ENCODE measurements at places on chromosomes 6 and 20. TPM values are rescaled to one million over a fixed set of nuclear protein-coding genes. Genes with fewer than 3 reads are reported as not detected.

Gene DEFB126
- total RNA-seq: not detected

Gene FRK
- 0.43 TPM for total RNA-seq

Gene TOMM34
- 15.1 TPM for total RNA-seq

Gene SLCO4A1
- 3.0 TPM for total RNA-seq

Gene NHSL1
- 4.7 TPM for total RNA-seq

Gene MUC22
- total RNA-seq: not detected

Gene SUMO4
- total RNA-seq: 2.6 TPM

Gene POU3F2
- not detected for total RNA-seq

Gene GPR31
- not detected for total RNA-seq

Gene GPR6
- total RNA-seq: not detected

Gene DACT2
- not detected for total RNA-seq

Gene MLIP
- total RNA-seq: not detected

Gene SLC22A16
- total RNA-seq: not detected

Gene ELOVL4
- total RNA-seq: 9.1 TPM

Gene MSH5
- 13.9 TPM for total RNA-seq

Gene WFDC10B
- not detected for total RNA-seq

Gene FOXS1
- 1.7 TPM for total RNA-seq

Gene CAGE1
- total RNA-seq: under 0.01 TPM

Gene HFE
- 15.5 TPM for total RNA-seq

Gene GUCA1A
- not detected for total RNA-seq

Gene SCGN
- not detected for total RNA-seq

Gene CASS4
- 3.5 TPM for total RNA-seq

Gene KIF6
- total RNA-seq: 0.32 TPM

Gene NKX2-4
- total RNA-seq: not detected

Gene SLC16A10
- not detected for total RNA-seq

Gene TBX18
- 3.0 TPM for total RNA-seq

Gene SAMD3
- total RNA-seq: 5.5 TPM

Gene CAP2
- 22.2 TPM for total RNA-seq

Gene TNFRSF6B
- total RNA-seq: 31.5 TPM

Gene MRPS18A
- total RNA-seq: 26.8 TPM

Gene TMEM151B
- not detected for total RNA-seq

Gene E2F1
- total RNA-seq: 7.1 TPM

Gene DDO
- total RNA-seq: 3.9 TPM

Gene BANF2
- total RNA-seq: not detected

Gene LY6G6F
- total RNA-seq: not detected

Gene SLC17A3
- not detected for total RNA-seq

All from fibroblast of villous mesenchyme (primary cell).